ENCODE measurements at places on chromosomes 12 and 14. TPM values are rescaled to one million over a fixed set of nuclear protein-coding genes. Genes with fewer than 3 reads are reported as not detected.

DNA sequence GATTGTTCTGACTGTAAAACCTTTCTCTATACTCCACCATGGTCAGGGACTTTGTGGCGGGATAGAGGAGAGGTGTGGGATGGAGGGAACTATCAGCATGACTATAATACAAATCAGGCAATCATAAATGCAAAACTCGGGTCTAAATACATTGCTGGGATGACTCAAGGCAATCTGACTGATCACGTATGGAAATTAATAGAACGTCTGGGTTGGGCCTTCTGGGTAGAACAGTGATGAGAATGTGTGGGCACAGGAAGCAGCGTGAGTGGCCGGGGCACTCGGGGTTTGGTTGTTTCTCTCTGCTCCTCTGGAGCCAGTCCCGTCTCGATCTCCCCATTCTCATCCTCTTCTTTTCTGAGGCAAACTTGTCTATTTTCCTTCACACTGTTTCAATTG is 485.8 kb downstream of the VRK1 start:
- DNase-seq: no peak

DNA sequence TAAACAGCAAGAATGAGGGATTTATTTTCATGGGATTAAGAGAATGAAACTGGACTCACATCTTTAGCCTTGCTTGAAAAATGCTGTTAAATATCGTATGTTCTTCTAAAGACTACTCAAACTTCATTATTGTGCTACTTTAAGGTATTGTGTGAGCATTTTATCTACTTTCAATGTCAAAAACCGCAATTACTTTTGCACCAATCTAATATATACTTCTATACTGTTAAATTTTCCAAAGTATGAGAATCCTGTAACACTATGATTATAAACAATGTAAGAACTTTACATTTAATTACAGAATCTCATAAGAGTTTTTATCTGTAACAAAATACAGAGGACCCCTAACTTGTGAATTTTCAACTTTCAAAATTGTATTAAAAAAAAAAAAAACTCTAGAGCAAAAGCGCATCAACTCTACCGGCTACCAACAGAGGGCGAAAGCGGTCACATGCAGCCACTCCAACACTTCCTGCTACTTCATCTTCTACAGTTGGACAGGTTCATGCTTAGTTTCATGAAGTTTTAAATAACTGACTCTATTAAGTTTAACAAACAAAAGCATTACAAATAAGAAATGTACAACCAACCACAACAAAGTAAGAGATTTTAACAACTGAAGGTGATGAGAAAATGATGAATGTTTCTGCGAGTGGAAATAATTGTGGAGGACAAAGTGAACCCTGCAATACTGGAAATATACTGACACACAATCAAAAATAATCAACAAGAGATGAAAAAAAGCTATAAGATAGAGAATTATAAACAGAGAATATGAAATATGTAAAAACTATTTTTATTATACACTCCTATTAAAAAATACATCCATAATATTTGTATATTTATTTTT is 210.9 kb downstream of the MED13L start:
- no peak for DNase-seq

SAMD15 gene
- 1.4 TPM for total RNA-seq

GRCh38 chr12:102757154-102757881 is 159.7 kb downstream of the PAH start:
- DNase-seq: no peak

GUCY2C gene
- total RNA-seq: not detected

GMPR2 gene
- total RNA-seq: 66.5 TPM

DIO2 gene
- total RNA-seq: 0.79 TPM

KCNA1 gene
- 0.45 TPM for total RNA-seq

GRCh38 chr14:49483268-49483667 is 102.9 kb downstream of the RPS29 start:
- DNase-seq: no peak

DNA sequence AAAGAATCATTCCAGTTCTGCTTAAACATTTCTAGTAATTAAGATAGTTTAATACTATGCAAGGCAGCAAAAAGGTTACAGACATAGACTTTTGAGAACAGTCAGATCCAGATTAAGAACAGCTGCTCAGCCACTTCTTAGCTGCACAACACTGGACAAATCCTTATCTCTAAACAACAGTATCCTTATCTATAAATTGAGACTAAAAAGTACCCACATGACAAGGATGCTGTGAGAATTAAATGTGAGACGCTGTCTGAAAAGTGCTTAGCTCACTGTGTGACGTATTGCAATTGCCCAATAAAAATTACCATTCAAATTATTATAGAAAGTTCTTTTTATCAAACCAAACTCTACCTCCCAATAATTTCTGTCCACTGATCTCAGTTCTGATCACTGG is 35.5 kb downstream of the BORCS5 start:
- DNase-seq: no peak

CFAP73 gene
- total RNA-seq: not detected

DNA sequence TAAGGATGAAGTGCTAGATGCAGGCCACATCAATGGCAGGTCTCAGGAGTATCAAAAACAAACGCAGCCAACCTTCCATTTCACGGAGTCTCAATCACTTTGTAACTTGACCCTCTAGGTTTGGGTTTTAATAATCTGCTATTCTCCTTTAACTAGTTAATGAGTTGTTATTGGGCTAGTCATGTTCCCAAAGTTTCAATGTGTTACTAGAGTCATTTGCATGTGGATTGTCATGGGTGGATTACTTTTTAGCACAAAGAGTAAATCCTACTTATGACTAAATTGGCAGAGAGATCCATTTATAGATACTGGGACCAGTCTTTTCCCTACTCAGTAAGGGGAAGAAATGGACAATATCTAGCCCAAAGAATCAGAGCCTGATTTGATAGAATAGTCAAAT is 151.0 kb downstream of the BCAT1 start:
- no peak for DNase-seq

GPR132 gene
- total RNA-seq: 0.30 TPM

GALNT9 gene
- 0.15 TPM for total RNA-seq

DNA sequence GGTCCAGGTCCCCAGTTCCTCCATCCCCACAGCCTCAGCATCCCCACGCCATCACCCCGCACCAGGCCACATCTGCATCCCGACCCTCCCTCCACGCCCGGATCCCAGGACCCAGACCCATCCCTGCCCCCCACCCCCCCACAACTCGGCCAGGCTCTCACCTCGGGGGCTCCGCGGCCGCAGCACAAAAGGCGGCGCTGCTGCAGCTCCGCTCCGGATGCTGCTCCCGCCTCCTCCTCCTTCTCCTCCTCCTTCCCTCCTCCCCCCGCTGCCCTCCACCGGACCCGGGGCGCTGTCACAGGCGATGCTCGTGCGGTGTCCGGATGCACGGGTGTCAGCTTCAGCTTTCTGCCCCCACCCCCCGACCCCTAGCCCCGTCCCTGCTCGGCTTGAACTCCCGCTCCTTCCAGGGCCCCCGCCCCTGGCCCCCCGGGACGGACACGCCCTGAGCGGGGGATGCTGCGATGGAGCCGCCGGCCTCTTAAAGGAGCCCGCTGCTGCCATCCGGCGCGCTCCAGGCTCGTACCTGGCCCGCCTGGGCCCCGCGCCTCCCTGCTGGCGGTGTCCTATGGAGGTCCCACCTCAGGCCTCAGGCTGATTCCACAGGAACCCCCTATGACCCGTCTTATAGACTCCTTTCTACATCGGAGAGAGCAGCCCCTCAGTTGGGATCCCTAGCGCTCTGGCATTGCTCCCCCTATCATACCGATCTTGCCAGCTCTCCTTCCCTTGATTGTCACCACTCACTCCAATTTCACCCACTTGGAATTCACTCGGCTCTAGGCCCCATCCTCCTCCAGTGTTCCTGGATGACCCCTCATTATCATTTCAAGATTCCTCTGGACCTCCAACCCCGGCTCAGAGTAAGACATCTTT is at the start of gene MAP3K12:
Gene MAP3K12, minus strand, starts transcription at position 193 of the 876 bp plus-strand sequence. CDS start 12,067 bp downstream, outside the sequence.
- DNase-seq: no peak

GRCh38 chr12:54959291-54960018 is 25.1 kb downstream of the TESPA1 start:
- no peak for DNase-seq

Data from chondrocyte (in vitro differentiated cells).